Stimulated activated CD8-positive, alpha-beta memory T cell treated with anti-CD3 and anti-CD28 coated beads, Interleukin-4, amount 100 ng/mL, for 1 hour (primary cell): ENCODE measurements at places on chromosomes 1 and 21.

- DNase-seq = no peak
These were observed 125.5 kb downstream of the ADAMTS1 start for GRCh38 chr21:26719750-26720149.

DNA sequence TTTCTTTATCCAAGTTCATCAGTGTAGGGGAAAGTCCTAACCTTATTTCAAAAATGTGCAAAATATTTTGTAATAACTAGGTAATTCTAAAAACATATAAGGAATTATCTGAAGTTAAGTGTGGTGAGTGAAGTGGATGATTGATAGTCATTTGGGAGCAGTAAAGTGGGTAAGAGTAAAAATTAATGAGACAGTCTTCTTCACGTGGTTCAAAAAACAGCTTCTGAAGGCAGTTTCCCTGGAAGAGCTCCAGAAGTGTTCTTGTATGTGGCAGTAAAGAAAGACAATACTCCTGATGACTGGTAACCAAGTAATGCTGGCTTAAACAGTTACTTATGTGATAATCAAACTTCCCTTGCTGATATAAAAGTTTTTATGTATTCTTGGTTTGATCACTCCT lies 50.3 kb downstream of the LEPR start:
- no peak for DNase-seq

DNA sequence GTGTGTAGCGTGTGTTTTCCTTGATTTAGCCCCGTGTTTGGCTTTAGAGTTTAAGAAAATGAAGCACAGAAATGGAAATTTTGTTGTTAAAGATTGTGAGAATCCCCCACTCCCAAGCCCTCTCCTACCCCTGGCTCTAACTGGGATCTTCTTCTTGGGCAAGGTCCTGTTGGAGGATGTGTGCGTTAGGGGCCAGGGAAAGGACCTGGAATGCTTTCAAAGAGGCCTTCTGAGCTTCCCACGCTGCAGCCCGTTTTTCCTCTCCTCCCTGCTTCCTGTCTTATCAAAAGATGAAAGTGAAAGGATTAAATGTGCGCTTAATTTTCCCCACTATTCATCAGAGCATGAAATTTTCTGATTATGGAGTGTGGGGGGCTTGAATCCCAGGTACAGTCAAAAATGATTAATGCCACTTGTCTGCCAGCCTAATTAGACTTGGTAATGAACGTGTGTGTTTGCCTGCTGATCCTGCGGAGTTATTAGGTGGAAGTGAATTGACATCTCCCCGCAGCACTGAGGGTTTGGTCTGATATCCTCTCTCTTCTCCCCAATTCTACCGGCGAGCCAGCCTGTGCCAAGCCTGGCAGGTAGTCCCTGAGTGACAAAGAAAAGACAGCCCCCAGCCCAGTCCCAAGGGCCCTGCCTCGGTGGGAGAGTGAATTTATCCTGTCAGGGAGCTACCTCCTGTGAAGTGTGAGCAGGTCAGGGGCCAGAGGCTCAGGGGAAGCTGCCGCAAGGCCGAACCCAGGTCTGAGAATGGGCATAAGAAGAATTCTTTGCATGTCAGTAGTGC lies 4.9 kb downstream of the RASSF5 start:
- DNase-seq = no peak

DNA sequence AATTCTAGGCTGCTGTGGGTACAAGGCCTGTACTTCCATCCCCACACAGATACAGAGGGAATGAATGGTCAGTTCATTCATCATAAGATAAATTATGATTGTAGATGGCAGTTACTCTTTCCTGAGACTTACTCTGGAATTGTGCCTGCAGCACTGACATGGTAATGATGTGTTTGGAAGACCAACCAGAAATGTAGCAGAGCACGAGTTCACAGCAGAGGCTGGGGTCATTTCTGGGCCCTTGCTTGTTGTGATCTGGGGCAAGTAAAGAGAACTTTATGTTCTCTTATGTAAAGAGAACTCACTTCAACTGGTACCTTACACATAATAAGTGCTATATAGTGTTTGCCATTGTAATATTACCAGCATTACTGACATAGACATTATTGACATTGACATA lies 411.9 kb downstream of the NTNG1 start:
- no peak for DNase-seq

DNA sequence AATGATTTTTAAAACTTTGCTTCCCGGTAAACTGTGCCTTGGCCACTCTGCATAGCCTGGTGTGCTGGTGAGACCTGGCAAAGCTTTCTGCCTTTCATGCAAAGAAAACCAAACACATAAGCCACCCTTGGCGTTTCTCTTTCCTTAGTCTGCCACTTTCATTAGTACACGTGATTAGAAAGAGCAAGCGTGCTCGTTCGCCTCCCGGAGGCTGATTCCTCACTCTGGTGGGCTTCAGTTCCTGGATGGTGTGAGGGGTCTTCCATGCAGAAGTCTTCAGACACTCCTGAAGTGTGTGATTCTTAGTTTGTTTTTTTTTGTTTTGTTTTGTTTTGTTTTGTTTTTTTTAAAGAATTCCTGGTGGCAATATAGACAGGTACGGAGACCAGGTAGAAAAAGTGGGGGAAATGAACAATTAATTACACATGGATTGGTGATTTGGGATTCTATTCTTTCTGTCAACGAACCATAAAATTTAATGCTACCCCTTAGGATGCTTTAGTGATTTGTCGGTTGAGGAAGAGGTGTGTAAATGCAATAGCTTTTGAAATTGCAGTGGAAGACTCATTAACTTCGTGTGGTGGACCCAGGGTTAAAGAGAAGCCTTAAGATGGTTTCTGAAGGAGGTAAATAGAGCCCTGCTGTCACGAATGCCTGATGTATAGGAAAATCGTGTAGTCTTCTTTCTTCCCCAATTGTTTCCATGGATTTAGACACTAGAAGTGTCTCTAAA lies 2.1 kb downstream of the GALNT2 start:
- DNase-seq = no peak

- DNase-seq = no peak
These were observed 18.2 kb downstream of the TRPM2 start for GRCh38 chr21:44371596-44371995.

GRCh38 chr1:213162338-213162737 lies 111.3 kb downstream of the RPS6KC1 start:
- DNase-seq = no peak

GRCh38 chr1:117892512-117892911 lies 36.9 kb downstream of the GDAP2 start:
- no peak for DNase-seq

GRCh38 chr1:108663074-108663473 lies 2.2 kb upstream of the HENMT1 start:
- DNase-seq = no peak

GRCh38 chr1:17825273-17826164 lies 70.4 kb downstream of the ACTL8 start:
- no peak for DNase-seq

DNA sequence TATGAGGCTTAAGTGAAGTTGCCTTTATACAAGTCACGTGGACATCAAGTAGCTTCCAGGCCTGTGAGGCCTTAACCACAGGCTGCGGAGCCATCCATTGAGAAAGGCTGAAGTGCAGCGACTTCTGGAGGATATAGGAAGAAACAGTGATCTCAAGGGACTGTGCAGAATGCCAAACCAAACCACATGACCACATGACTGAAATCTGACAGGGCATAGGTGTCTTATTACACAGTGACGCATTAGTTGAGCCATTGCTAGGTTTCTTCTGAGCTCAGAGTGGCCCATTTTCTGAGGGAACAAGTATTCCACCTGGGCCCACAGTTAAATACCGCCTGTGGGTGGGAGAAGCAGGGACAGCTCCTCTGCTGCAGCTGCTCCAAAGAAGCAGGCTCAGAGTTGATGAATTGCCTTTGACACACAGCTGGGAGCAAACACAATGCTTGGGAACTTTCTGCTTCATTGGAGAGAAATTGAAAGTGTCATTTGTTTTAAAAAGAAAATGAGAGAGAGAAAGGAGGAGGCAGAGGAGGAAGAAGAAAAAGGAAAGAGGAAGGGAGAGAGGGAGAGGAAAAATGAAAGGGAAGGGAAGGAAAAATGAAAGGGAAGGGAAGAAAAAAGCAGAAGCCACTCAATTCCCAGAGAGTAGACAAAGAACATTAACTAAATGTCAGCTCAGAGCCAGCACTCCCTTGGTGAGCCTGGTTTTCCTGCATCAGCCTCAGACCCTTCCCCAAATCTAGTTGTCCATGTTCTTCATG lies 94.4 kb downstream of the COLGALT2 start:
- DNase-seq = no peak

- no peak for DNase-seq
These were observed 85.4 kb downstream of the TBX15 start for GRCh38 chr1:118902711-118903191.

DNA sequence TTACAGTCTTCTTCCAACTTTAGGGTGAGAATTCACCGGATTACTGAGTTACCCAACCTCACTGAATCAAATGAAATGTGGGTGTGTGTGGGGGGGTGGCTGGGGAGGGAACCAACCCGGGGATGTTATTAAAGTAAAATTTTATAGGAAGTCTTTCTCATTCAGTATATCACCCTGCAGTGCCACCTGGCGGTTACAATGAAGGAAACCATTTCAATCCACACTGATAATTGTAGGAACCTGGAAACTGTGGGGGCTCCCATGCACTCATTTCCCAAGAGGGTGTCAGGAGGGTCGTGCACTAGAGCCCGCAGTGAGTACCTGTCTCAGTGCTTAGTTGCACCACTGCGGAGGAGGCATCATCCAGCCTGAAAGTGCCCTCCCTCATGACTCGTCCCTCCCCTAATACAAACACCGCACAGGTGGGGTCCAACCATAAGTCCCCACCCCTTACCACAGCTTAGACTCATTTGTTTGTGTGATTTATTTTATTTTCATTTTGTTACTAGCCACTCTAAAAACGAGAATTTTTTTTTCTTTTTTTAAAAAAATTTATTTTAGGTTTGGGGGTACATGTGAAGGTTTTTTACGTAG lies 29.1 kb upstream of the IGSF5 start:
- DNase-seq = no peak

- peak; percentile 77 for DNase-seq
These were observed at the start of gene PTPN7 for GRCh38 chr1:202160377-202160940. TSS of gene PTPN7 (minus strand) at chr1:202160602. CDS start at chr1:202159402, 1,200 bp downstream.

DNA sequence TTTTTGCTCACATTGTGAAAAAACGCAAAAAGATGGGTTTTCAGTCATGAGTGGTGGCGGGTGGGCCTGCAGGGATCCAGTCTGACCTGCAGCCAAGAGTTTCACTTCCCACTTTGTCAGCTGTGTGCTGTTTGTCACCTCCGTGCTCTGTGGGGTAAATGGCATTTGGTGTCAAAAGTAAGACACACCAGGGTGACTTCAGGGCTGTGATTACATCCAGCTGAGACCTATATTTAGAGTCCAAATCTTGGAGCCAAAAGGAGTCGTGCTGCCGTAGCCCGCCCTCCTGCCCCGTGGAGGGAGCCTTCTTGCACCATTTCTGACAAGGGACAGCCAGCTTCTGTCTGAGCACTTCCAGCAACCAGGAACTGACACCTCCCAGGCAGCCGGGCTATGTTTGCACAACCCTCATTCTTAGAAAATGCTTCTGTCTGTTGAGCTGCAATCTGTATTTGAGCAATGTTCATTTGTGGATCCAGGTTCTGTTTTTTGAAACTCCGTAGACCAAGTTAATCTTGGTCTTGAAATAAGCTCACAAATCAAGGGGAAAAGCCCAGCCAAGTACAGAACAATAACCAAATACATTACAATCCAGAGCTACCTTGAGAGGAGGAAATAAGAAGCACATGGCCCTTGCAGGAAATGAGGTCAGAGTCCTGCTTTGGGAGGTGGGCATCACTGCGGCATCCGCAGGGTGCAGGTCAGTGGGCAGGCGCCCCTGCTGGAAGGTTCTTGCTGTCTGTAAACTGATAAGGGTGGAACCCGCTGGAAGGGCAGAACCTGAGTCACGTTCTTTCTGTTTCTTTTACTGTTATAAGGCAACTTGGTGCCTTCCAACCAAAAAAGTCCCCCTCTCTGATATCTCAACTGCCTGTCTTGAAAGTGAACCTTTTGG lies 14.4 kb downstream of the ABCG1 start:
- DNase-seq = peak; percentile 49

DNA sequence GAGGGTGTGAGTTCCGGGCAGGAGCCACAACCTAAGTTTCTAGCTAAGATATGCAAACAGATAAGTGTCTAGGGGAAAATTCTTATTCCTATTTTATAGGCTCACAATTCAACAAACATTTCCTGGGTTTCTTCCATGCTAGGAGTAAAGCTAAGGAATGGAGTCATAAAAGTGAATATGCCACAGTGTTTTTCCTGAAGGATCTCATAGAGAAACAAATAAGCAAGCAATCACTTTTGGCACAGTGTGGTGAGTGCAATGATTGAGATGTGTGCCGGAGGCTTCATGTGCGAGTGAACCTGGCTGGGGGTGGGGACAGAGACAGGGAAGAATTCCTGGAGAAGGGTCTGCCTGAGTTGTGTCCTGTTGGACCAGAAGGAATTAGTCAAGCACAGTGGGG lies 147.4 kb downstream of the TENT5C start:
- DNase-seq = no peak

- no peak for DNase-seq
These were observed 40.0 kb upstream of the RHOU start for GRCh38 chr1:228695015-228695955.

GRCh38 chr1:88145752-88146151 lies 538.3 kb upstream of the PKN2 start:
- DNase-seq = no peak

GRCh38 chr1:96834986-96835385 lies 113.4 kb downstream of the PTBP2 start:
- DNase-seq = no peak

- DNase-seq = no peak
These were observed 836.1 kb upstream of the ADAMTS5 start for GRCh38 chr21:27802816-27803475.

- no peak for DNase-seq
These were observed 21.5 kb downstream of the SEMA6C start for GRCh38 chr1:151124763-151125403.

- DNase-seq = no peak
These were observed 1.7 kb downstream of the GJB4 start for GRCh38 chr1:34761176-34761761.

GRCh38 chr1:109838838-109839240 lies 71.8 kb upstream of the CSF1 start:
- DNase-seq = no peak

GRCh38 chr1:179709841-179710329 lies 33.2 kb upstream of the FAM163A start:
- DNase-seq = no peak

GRCh38 chr21:25539606-25540005 lies 67.7 kb downstream of the MRPL39 start:
- no peak for DNase-seq

GRCh38 chr1:58722414-58722813 lies 22.6 kb upstream of the MYSM1 start:
- DNase-seq = no peak

DNA sequence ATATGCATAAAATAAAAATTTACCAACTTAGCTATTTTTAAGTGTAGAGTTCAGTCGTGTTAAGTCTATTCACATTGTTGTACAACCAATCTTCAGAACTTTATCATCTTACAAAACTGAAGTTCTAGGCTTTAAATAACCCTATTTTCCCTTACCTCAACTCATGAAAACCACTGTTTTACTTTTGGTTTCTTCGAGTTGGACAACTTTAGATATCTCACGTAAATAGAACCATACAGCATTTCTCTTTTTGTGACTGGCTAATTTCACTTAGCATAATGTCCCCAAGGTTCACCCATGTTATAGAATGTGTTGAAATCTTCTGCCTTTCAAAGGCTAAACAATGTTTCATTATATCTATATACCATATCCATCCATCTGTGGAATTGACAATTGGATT lies 819.0 kb upstream of the ADGRL4 start:
- no peak for DNase-seq

- no peak for DNase-seq
These were observed 292.9 kb downstream of the PTGER3 start for GRCh38 chr1:70754701-70755100.

- no peak for DNase-seq
These were observed 103.3 kb downstream of the LACTBL1 start for GRCh38 chr1:22869325-22869724.
